Stimulated activated CD4-positive, alpha-beta T cell treated with anti-CD3 and anti-CD28 coated beads, Interleukin-12 subunit alpha, Interleukin-12 subunit beta, amount 100 ng/mL, for 4 hours (primary cell): ENCODE measurements at places on chromosomes 1 and 21.

- DNase-seq, result no peak
These were observed 931.6 kb downstream of the NCAM2 start for GRCh38 chr21:21929789-21930188.

- no peak for DNase-seq
These were observed 19.6 kb upstream of the TACSTD2 start for GRCh38 chr1:58596631-58597052.

- no peak for DNase-seq
These were observed 8.0 kb downstream of the PHLDA3 start for GRCh38 chr1:201460814-201461644.

GRCh38 chr1:212759683-212760082, 31.9 kb downstream of the NSL1 start:
- no peak for DNase-seq

- no peak for DNase-seq
These were observed 46.3 kb downstream of the CASQ2 start for GRCh38 chr1:115722221-115722620.

DNA sequence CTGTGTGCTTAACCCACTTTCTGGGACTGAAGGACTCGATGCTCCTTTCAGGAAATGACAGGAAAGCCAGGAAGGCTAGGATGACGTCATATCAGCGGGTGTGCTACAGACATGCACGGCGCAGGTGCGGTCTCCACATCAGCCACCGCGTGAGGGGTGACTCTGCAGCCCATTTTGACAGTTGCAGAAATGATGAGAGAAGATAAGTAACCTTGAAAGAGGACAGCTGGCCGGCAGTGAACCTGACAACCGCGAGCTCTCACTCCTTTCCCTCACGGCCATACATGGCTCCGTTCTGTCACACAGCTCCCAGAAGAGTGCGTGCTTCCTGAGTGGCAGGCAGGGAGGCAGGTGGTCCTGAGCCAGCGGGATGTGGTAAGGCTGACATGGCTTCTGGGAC, 1.7 kb upstream of the KRTAP10-5 start:
- no peak for DNase-seq

- DNase-seq, result no peak
These were observed 17.2 kb downstream of the RBM15 start for GRCh38 chr1:110356379-110356778.
